Fibroblast of lung (primary cell): ENCODE measurements at places on chromosomes 1 and 21. TPM values are rescaled to one million over a fixed set of nuclear protein-coding genes. Genes with fewer than 3 reads are reported as not detected.
A peak's percentile ranks its signal among the peaks of the same experiment; 100 is the strongest.

TMEM240 gene
- polyA plus RNA-seq = 1.3 and 1.4 TPM in 2 replicates

PRR9 gene
- polyA plus RNA-seq = not detected in 2 replicates

OR10X1 gene
- polyA plus RNA-seq = not detected in 2 replicates

GPR3 gene
- 0.82 and 2.1 TPM in 2 replicates for polyA plus RNA-seq

PDE9A gene
- polyA plus RNA-seq = 2.5 and 4.4 TPM in 2 replicates

ZNF593OS gene
- polyA plus RNA-seq = not detected in 2 replicates

DNA sequence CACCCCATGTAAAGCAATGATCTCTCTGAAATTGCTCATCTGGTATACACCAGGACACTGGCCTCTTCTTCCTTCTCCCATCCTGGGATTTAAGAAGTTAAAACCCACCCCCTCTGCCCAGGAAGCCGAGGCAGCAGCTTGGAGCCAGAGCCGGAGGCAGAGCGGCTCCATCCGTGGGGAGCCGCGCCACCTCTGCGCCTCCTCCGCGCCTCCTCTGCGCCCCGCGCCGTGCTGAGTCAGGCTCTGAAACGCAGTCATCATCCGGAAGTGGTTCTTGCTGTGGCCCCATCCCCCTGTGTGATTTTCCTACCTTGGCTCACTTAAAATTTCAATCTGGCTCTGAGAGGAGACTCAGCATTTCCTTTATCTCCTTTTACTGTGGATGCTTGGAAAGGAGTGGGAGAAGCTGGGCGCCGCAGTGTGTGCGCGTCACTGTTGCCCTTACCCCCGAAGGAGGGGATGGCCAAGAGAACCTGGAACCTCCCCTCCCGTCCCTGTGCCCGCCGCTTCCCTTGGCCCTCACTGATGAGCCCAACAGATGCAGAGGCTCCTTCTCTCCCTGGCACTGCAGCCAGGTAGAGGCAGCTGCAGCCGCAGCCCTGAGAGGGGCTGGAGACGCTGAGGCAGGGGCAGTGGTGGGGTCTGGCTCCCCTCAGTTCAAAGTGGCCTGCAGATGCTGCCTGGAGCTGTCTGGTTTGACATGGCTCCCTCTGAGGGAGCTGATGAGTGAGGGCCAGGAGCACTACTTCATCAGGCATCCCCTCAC, 15.3 kb upstream of the NPHP4 start:
- DNase-seq = no peak

- DNase-seq = no peak
These were observed 806 bp downstream of the DDOST start for GRCh38 chr1:20660363-20660762.

DNA sequence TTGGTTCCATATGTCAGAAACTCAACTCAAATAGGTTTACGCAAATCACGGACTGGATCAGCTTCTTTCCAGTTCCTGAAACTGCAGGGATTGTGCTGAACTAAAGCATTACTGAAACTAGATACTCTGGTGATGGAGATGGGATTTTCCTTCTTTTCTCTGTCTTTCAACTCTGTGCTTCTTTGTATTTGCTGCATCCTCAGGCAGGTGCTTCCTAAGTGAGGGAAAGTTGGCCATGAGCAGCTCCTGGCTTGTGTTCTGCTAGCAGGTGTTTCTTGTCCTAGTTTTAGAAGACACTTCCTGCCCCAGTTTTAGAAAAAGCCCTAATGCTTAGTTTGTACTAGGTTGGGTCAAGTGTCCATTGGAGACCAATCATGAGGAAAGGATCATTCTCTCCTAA, 86.7 kb upstream of the USP24 start:
- no peak for DNase-seq

GRCh38 chr1:147225193-147225730, at the start of gene FMO5:
Gene FMO5, minus strand, starts transcription at chr1:147225339. Its CDS starts 310 bp downstream, at chr1:147225029.
- peak; percentile 76 for DNase-seq
